Activated T-helper 2 cell treated with anti-CD3 and anti-CD28 coated beads, Interferon-gamma antibody, Interleukin-2, Interleukin-4, amounts not matched to agents 10 μg/mL and 5 μg/mL and 100 μg/mL, durations not matched to agents 14 hours and 24 hours and 36 hours (primary cell): ENCODE measurements at places on chromosomes 6 and 20. TPM values are rescaled to one million over a fixed set of nuclear protein-coding genes. Genes with fewer than 3 reads are reported as not detected.

DNA sequence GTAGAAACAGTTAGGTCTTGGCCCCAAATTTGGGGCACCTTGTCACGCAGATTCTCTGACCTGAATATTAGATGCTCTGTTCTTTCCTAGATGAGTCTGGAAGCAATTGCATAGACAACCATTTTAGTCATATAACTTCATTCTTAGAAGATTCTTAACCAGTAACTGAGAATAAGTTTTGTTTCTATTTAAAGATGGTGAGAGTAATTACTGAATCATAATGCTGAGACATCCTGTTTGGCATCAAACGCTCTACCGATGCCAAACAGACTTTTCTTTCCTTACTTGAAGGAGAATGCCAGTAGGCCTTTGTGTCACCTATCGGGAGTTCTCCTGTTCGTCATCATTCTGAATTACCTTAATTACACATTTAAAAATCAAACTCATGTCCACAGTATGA is 131.6 kb upstream of the ID4 start:
- no peak overlapping the region for H3K27ac ChIP-seq
- no peak for DNase-seq
- H3K27me3 ChIP-seq, result no peaks in the 10 kb centered on the region
- no peaks in the 10 kb centered on the region for H3K4me1 ChIP-seq
- H3K36me3 ChIP-seq, result no peaks in the 10 kb centered on the region
- no peak overlapping the region for H3K4me3 ChIP-seq

GRCh38 chr6:40326714-40327421 is 260.3 kb downstream of the LRFN2 start:
- H3K36me3 ChIP-seq, result no peaks in the 10 kb centered on the region
- H3K27ac ChIP-seq, result no peak overlapping the region
- no peak overlapping the region for H3K4me3 ChIP-seq

DNA sequence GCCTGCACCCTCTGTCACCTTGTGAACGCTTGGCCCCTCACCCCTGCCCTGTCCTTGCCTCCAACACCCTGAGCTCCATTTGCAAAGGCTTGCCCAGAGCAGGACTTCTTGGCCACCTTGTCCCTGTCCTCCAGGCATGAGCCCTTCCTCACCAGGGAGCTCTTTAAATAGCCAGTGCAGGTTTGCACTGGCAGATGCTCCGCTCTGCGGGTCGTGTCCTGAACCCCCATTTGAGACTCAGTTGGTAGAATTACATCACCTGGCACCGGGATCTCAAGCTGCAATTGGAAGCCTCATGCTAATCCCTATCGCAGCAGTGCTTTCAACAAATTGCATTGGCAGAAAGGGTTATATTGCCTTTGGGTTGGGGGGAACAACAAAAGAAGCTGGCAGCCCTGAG is 85.9 kb downstream of the TRMT6 start:
- peaks cover 8% of the 10 kb centered on the region for H3K4me1 ChIP-seq
- no peak overlapping the region for H3K27ac ChIP-seq
- H3K27me3 ChIP-seq, result no peaks in the 10 kb centered on the region
- H3K4me3 ChIP-seq, result no peak overlapping the region

DNA sequence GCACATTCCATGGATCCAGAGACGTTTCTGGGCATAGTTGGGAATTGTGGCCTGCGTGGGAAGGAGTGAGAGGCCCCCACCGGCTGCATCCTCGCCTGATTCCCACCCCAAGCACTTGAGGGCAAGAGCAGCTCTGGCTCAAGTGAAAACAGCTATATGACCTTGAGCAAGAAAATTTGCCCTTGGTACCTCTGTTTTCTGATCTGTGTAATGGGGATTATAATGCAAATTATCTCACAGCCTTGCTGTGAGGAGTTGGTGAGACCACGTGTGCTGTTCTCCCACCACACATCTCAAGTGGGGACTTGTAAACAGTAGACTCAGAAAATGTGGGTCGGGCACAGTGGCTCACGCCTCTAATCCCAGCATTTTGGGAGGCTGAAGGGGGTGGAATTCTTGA is 602 bp downstream of the TGM6 start:
- peaks cover 25% of the 10 kb centered on the region for H3K27me3 ChIP-seq
- H3K36me3 ChIP-seq, result no peaks in the 10 kb centered on the region
- H3K4me3 ChIP-seq, result no peak overlapping the region
- DNase-seq, result no peak
- peaks cover 12% of the 10 kb centered on the region for H3K4me1 ChIP-seq
- H3K27ac ChIP-seq, result no peak overlapping the region

DNA sequence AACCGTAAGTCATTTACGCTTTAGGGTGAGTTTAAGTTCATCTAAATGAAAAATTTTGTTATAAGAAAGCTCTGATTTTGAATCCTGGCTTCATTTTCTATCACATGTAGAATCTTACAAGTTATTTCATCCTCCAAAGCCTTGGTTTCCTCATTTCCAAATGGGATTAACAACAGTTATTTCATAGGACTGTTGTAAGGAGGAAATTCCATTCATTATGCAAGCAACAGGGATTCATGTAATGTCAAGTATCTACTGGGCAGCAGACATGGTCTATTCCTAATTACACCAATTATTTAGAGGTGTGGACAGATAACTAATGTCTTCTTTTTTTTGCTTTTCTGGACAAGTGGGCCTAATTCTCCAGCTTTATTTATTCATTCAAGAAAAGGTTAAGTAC is 154.0 kb downstream of the PDSS2 start:
- H3K27ac ChIP-seq, result no peak overlapping the region
- no peak overlapping the region for H3K4me3 ChIP-seq
- no peak for DNase-seq
- H3K4me1 ChIP-seq, result peaks cover 16% of the 10 kb centered on the region
- no peaks in the 10 kb centered on the region for H3K27me3 ChIP-seq

DNA sequence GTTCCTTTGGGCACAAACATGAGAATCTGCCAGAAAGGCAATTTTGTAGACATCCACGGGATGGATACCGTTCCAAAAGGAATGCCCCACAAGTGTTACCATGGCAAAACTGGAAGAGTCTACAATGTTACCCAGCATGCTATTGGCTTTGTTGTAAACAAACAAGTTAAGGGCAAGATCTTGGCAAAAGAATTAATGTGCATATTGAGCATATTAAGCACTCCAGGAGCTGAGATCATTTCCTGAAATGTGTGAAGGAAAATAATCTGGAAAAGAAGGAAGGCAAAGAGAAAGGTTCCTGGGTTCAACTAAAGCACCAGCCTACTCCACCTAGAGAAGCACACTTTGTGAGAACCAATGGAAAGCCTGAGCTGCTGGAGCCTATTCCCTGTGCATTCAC is 103.9 kb upstream of the ARG1 start:
- H3K4me3 ChIP-seq, result no peak overlapping the region
- DNase-seq, result no peak
- no peak overlapping the region for H3K27ac ChIP-seq
- no peaks in the 10 kb centered on the region for H3K36me3 ChIP-seq

The OPN5 gene
- not detected in 2 replicates for total RNA-seq

DNA sequence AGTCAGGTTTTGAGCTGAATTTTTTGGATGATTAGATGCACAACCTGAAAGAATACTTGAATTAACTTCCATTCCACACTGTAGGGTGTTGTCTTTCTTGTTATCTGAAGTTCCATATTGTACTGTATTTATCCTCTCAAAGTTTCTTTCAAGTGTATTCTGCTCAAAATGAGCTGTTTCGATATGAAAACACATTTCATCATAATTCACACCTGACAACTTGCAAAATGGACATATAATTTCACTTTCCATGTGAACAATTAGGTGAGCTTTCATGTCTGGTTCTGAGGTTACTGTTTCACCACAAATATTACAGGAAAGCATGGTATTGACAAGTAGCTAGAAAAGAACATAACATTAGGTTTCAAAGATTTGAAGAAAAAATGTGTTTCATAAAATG is 1.7 kb downstream of the ZUP1 start:
- DNase-seq, result no peak
- H3K27me3 ChIP-seq, result peaks cover 12% of the 10 kb centered on the region
- peak overlapping the region; percentile 44 for H3K27ac ChIP-seq
- H3K36me3 ChIP-seq, result peaks cover 34% of the 10 kb centered on the region
- peaks cover 41% of the 10 kb centered on the region for H3K4me1 ChIP-seq
- H3K4me3 ChIP-seq, result peak overlapping the region; percentile 65

The LSM14B gene
- 42.9 and 45.0 TPM in 2 replicates for total RNA-seq

The SAMD3 gene
- total RNA-seq, result 3.2 and 3.4 TPM in 2 replicates

GRCh38 chr6:142784344-142784743 is 160.6 kb downstream of the HIVEP2 start:
- no peaks in the 10 kb centered on the region for H3K27me3 ChIP-seq
- H3K4me3 ChIP-seq, result no peak overlapping the region
- H3K27ac ChIP-seq, result no peak overlapping the region
- peaks cover 31% of the 10 kb centered on the region for H3K36me3 ChIP-seq
- DNase-seq, result no peak
- H3K4me1 ChIP-seq, result peaks cover 18% of the 10 kb centered on the region

DNA sequence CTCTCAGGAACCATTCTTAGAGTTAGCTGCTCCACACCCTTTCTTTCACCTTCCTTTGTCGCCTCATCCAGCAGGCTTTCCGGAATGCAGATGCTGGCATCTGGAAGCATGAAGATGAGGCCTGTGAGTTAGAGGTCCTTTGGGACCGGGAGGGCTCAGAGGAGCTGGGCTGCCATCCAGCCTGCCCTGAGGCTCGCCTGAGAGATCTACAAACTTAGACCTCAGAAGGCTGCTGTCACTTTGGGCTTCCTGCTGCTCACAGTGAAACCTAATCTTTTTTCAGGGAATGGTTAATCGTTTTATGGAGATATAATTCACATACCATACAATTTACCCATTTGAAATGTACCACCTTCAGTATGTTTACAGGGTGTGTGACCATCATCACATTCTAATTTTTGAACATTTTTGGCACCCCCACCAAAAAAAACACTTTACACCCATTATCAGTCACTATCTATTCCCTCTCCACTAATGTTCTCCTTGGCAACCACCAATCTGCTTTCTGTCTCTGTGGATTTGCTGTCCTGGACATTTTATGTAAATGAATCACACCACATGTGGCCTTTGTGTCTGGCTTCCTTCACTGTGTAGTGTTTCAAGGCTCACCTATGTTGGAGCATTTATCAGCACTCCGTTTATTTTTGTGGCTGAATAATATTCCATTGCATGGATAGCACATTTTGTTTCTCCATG is 20.0 kb upstream of the MPC1 start:
- H3K36me3 ChIP-seq, result no peaks in the 10 kb centered on the region
- H3K4me1 ChIP-seq, result peaks cover 2% of the 10 kb centered on the region
- no peak overlapping the region for H3K4me3 ChIP-seq
- H3K27ac ChIP-seq, result no peak overlapping the region
- DNase-seq, result no peak
- H3K27me3 ChIP-seq, result peaks cover 4% of the 10 kb centered on the region

DNA sequence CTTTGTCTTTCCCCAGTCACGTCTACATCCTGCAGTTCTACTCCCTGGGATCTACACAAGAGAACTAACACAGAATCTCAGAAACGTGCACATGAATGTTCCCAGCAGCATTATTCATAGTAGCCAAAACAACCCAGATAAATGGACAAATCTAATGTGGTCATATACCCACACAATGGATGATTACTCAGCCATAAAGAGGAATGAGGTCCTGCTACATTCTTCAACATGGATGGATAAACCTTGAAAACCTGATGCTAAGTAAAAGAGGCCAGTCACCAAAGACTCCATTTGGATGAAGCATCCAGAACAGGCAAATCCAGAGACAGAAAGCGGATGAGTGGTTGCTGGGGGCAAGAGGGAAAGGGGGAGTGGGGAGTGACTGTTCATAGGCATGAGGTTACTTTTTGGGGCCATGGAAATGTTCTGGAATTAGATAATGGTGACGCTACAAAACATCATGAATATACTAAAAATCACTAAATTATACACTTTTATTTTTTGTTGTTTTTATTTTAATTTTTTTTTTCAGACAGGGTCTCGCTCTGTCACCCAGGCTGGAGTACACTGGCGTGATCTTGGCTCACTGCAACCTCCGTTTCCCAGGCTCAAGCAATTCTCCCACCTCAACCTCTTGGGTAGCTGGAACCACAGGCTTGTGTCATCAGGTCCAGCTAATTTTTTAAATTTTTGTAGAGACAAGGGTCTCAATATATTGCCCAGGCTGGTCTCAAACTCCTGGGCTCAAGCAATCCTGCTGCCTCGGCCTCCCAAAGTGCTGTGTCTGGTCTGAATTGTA is 50.8 kb upstream of the DSN1 start:
- no peaks in the 10 kb centered on the region for H3K27me3 ChIP-seq
- no peaks in the 10 kb centered on the region for H3K36me3 ChIP-seq
- no peak overlapping the region for H3K27ac ChIP-seq

- peaks cover 11% of the 10 kb centered on the region for H3K27me3 ChIP-seq
- H3K4me3 ChIP-seq, result no peak overlapping the region
- H3K4me1 ChIP-seq, result no peaks in the 10 kb centered on the region
Measured at GRCh38 chr6:99645986-99646385, 39.4 kb downstream of the PRDM13 start.

DNA sequence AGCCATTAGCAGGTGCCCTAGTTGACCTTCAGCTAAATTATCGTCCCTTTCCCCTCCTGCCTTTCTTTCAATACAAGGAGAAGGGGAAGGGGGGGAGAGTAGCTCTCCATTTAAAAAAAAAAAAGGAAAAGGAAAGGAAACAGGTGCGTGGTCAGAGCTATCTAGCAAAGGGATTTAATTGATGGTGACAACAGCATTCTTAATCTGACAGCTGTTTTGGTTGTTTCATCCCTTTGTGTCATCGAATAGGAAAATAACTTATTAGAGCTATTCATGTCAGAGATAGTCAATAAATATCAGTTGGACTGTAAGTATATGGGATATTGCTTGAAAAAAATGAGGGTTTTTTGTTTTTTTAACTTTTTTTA is 195.2 kb upstream of the SASH1 start:
- H3K4me3 ChIP-seq, result no peak overlapping the region
- H3K27ac ChIP-seq, result no peak overlapping the region
- peaks cover 6% of the 10 kb centered on the region for H3K27me3 ChIP-seq

The NMBR gene
- not detected in 2 replicates for total RNA-seq

DNA sequence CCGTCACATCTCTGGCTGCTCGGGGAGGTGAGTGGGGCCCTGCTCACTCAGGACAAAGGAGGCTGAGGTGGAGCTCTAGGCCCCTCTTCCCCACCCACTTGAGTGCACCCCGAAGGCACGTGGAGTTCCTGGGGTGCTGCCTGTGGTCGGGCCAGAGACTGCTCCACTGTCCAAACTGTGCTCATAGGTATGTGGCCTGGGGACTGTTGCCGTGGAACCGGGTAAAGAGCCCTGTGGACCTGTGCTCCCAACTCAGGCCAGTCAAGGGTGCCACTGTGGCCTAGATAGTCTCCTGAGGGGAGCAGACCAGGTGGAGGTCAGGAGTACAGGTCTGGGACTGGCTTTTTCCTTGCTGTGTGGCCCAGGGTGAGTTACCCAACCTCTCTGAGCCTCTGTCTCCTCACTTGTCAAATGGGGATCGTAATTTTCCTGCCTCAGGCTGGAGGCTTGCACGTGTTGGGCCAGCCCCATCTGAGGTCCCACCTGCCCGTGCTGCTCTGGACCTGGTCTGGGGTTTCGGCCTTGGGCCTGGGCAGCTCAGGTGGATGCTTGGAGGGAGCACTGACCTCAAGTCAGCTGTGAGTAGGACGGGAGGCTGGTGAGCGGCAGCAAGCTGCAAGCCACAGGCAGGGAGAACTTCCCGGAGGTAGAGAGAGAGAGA is 12.4 kb upstream of the NPBWR2 start:
- peaks cover 9% of the 10 kb centered on the region for H3K4me1 ChIP-seq
- peaks cover 10% of the 10 kb centered on the region for H3K27me3 ChIP-seq
- H3K4me3 ChIP-seq, result peak overlapping the region; percentile 60
- peak; percentile 25 for DNase-seq
- no peaks in the 10 kb centered on the region for H3K36me3 ChIP-seq

The FAM209B gene
- 0.97 and 1.8 TPM in 2 replicates for total RNA-seq

The BCAS1 gene
- not detected in 2 replicates for total RNA-seq
